ENCODE measurements at places on chromosomes 3 and 15.

GRCh38 chr15:83090465-83090864, 17.0 kb upstream of the TM6SF1 start:
- DNase-seq: no peak

DNA sequence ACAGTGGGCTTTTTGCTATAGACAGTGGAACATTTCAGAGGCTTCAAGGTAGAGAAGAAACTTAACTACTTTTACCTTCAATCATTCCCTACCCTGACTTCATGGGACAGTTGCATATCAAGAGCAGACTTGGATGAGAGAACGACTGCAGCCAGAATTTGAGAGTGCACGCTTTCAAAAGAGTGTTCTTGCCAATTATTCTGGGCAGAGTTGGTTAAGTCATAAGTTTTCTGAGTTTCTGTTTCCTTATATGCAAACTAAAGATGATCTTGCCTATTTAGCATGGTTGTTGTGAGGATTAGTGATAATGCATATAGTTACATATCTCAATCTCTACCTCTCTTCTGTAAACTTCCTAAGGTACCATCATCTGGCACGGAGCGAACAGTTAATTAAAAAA, 7.6 kb downstream of the SLC9A9 start:
- DNase-seq: no peak

GRCh38 chr3:43970920-43971319, 270.8 kb upstream of the TOPAZ1 start:
- no peak for DNase-seq

- DNase-seq: no peak
Observed at GRCh38 chr3:149801639-149802038, 9.3 kb upstream of the ANKUB1 start.

- DNase-seq: no peak
Observed at GRCh38 chr15:87706001-87706400, 550.5 kb downstream of the NTRK3 start.

DNA sequence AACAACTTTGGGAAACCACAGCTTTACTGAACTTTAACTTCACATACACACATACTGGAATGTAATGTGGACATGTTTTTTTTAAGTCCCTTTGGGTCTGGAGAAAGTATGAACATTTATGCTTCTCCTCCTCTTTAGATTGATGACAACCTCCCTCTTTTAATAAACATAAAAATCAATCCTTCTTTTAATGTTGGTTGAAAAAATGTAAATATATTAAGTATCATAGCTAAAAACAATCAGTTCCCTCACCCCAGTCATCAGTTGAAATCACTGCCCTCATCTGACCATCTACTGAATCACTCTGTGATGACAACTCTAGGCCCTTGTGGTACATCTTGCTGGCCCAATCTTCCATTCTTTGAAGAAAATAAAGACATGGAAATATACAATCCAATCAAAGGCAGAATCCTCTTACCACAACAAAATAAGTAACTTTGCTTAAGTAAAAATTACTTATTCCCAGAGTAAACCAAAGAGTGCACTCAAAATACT, 6.4 kb downstream of the AAGAB start:
- DNase-seq: no peak

DNA sequence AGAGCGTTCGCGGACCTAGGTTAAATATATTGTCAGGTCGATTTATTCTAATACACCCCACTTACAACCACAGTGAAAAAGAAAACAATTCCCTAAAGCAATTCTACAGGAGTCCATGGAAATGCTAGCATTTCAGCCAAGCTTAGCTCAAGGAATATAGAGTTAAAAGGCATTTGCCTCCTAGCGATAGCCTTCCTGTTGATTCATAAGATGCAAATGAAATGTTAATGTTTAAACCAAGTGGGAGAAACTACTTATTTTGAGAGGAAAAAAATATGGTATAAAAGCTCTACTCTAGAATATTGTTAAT, 1.7 kb upstream of the ALCAM start:
- DNase-seq: no peak

DNA sequence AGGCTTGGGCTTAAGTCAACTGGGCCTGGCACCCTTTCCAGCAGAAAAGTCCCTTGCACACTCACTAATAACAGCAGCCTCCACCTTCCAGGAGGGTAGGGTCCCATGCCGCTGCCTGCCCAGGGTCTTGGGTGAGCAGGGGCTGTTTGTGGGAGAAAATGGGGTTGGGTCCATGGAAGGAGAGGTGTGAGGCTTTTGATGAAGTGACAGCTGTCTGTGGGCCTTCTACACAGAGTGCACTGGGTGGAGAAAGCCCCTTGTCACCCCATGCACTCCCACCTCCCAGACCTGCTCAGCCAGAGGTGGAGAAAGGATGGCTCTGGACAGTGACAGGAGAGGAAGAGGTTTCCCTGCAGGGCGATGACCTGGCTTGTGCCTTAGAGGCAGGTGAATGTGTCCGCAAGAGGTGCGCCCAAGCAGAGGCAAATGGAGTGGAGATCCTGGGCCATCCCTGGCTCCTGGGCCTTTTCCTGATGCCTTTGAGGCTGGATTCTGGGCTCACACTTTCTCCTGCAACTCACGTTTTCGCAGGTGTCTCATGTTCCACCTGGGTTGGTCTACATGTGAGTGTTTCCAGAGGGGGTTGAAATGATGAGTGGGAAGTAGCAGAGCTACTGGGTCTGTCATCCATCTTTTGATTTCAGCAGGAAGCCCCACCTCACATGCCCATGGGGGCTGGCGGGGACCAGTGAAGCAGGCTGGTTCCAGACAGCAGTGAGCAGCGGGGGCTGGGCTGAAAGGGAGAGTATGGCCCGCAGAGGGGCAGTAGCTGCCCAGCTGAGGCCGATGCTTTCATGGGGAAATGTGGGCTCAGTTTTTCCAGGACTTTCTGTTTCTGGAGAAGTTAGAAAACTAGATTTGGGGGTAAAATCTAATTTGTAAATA, 85.2 kb upstream of the PRR23E start:
- DNase-seq: no peak

DNA sequence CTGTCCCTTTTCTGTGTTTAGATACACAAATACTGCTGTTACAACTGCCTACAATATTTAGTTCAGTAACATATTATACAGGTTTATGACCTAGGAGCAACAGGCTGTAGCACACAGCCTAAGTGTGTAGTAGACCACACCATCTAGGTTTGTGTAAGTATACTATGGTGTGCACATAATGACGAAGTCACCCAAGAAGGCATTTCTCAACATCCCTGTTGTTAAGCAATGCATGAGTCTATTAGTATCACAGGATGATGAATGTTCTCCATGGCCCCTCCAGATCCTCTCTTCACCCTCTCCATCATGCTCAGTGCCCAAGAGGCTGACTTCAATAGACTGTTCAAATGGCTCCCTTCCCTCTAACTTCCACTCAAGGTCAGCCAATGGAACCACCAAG, 14.6 kb upstream of the SEC62 start:
- no peak for DNase-seq

- peak; percentile 70 for DNase-seq
Observed at GRCh38 chr3:56887402-56888025, 85.8 kb upstream of the ARHGEF3 start.

GRCh38 chr15:101322854-101323477, 27.9 kb upstream of the SNRPA1 start:
- DNase-seq: no peak

GRCh38 chr3:172647823-172648222, 63.0 kb downstream of the NCEH1 start:
- DNase-seq: no peak

- no peak for DNase-seq
Observed at GRCh38 chr3:12318758-12319621, 30.1 kb downstream of the PPARG start.

- no peak for DNase-seq
Observed at GRCh38 chr15:91183596-91183995, 83.5 kb downstream of the SV2B start.

GRCh38 chr3:97910931-97911351, 61.3 kb downstream of the RIOX2 start:
- peak; percentile 14 for DNase-seq

All from activated naive CD4-positive, alpha-beta T cell treated with anti-CD3 and anti-CD28 coated beads for 36 hours (primary cell).